ENCODE measurements at places on chromosomes 13 and 19. TPM values are rescaled to one million over a fixed set of nuclear protein-coding genes. Genes with fewer than 3 reads are reported as not detected.

DNA sequence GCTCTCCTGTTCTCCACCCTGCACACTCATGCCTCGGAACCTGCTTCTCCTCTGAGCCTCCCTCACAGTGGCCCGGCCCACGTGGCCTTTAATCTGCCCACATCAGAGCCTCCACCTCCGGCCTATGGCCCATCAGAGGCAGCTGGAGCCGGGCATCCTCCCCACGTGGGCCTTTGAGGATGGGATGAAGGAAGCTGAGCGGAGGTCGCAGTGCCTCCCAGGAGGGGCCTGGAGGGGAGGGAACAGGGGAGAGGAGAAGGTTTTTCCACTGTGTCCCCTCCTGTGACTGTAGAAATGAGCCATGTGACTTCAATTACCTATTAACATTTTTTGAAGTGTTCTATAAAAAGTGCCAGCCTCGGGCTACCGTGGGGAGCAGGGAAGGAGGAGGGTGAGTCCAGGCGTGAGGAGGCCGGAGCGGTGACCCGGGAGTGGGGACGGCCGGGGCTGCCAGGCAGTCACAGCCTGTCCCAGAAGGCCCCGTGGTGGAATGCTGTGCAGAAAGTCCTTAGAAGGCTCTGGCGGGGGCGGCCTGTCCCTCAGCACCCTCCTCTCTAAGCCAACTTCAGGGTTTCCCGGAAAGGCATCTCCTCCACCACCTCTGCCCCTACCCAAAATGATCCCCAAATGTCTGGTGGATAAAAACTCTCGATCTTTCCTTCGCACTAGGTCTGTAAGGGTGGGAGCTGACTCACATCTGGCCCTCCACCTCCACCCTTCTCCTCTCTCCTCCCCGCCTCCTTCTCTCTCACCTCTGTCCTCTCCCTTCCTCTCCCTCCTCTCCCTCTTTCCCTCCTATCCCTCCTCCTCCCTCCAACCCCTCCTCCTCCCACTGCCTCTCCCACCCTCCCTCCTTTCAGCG lies 24.8 kb upstream of the SLC1A5 start:
- DNase-seq: no peak
- H3K4me3 ChIP-seq: no peak overlapping the region
- H3K4me1 ChIP-seq: no peaks in the 10 kb centered on the region
- no peaks in the 10 kb centered on the region for H3K36me3 ChIP-seq

DNA sequence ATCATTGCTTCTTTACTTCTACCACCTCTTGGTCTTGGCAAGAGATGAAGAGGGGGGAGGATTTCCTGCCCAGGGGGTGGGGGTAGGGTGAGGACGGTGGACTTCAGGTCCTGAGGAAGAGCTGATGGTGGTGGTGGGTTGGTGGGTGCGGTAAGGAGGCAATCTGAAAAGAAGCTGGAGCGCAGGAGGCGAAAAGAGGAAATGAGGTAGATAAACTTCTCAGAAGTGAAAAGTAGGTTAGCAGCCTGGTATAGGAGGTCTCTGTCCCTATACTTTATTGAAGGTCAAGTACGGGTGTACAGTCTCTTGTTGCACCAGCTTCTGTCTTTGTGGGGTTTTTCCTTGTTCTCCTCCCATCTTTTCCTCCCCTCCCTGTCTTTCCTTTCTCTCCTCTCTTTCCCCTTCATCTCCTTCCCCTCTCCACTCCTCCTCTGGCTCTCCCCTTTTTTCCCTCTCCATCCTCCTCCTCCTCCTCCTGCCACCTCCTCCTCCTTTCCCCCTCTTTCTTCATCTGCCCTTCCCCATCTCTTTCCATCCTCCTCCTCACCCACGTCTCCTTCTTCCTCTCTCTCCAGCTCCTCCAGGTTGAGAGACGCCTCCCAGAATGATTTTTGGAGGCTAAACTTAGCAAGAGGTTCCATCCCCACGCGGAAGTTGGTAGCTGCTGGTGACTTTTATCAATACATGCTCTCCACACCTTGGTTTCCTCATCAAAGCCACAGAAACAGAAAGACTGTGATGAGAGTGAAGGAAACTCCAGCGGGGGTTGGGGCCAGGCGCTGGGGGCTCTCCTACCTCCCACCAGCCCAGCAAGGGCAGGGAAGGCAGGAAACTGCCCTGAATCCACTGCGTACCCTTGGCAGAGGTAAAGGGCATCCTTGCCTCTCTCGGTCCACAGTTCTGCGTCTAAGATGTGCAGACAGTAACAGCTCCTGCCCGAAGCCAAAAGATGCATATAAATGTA lies 15.3 kb downstream of the TNFSF14 start:
- H3K27ac ChIP-seq: no peak overlapping the region
- H3K36me3 ChIP-seq: no peaks in the 10 kb centered on the region
- H3K27me3 ChIP-seq: no peaks in the 10 kb centered on the region
- H3K4me3 ChIP-seq: no peak overlapping the region
- no peak for DNase-seq

DNA sequence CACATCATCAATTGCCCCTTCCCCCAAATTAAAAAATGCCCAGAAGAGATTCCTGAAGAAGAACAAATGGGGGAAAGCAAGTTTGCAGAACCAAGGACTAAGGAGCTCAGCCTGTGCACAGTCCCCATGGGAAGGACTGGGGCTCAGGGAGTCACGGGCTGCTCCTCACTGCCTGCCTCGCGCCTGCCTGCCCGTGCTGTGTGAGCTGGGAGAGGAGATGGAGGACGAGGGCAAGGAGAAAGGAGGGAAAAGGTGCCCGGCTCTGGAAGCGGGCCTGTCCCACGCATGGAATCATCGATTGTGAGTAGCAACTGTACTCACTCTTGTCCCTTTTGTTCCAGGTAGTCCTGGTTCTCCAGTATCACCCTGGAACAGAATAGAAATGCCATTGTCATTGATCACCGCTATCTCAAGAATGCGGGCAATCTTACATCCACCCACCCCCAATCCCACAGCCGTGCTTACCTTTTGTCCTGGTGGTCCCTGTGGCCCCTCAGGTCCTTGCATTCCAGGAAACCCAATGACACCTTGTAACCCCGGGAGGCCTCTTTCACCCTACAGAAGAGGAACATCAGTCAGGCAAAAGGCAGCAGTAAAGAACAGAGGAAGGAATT lies 93.4 kb downstream of the COL4A1 start:
- H3K4me3 ChIP-seq: no peak overlapping the region
- H3K4me1 ChIP-seq: no peaks in the 10 kb centered on the region
- H3K27me3 ChIP-seq: no peaks in the 10 kb centered on the region
- no peak for DNase-seq
- H3K36me3 ChIP-seq: no peaks in the 10 kb centered on the region

DNA sequence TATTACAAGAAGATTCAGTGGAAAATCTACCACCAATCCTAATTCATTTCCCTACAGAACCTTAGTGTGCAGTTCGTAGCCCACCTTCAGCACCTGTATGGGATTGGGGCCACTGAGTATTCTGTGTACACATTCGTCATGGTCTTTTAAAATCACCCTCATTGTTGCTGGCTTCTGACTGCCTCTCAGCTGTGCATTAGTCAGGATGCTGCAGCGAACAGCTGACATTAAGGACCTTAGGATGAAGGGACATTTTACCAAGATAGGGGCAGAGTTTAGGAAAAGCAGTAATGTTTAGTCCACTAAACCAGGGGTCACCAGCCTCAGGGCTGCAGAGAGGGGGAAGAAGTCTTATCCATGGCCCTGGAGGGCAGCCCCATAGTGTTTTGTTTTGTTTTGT lies 176.5 kb downstream of the COL4A1 start:
- no peak overlapping the region for H3K4me3 ChIP-seq
- DNase-seq: no peak

- no peak overlapping the region for H3K4me3 ChIP-seq
- no peaks in the 10 kb centered on the region for H3K27me3 ChIP-seq
- no peaks in the 10 kb centered on the region for H3K36me3 ChIP-seq
- H3K4me1 ChIP-seq: no peaks in the 10 kb centered on the region
- no peak for DNase-seq
- no peak overlapping the region for H3K27ac ChIP-seq
These were observed 524.1 kb downstream of the GPC6 start for GRCh38 chr13:93750676-93751075.

GRCh38 chr19:16628984-16629691 lies 1.1 kb upstream of the MED26 start:
- peak overlapping the region; percentile 90 for H3K27ac ChIP-seq
- peaks cover 16% of the 10 kb centered on the region for H3K4me1 ChIP-seq
- DNase-seq: peak; percentile 49
- H3K4me3 ChIP-seq: peak overlapping the region; percentile 93
- no peaks in the 10 kb centered on the region for H3K27me3 ChIP-seq
- H3K36me3 ChIP-seq: no peaks in the 10 kb centered on the region

DNA sequence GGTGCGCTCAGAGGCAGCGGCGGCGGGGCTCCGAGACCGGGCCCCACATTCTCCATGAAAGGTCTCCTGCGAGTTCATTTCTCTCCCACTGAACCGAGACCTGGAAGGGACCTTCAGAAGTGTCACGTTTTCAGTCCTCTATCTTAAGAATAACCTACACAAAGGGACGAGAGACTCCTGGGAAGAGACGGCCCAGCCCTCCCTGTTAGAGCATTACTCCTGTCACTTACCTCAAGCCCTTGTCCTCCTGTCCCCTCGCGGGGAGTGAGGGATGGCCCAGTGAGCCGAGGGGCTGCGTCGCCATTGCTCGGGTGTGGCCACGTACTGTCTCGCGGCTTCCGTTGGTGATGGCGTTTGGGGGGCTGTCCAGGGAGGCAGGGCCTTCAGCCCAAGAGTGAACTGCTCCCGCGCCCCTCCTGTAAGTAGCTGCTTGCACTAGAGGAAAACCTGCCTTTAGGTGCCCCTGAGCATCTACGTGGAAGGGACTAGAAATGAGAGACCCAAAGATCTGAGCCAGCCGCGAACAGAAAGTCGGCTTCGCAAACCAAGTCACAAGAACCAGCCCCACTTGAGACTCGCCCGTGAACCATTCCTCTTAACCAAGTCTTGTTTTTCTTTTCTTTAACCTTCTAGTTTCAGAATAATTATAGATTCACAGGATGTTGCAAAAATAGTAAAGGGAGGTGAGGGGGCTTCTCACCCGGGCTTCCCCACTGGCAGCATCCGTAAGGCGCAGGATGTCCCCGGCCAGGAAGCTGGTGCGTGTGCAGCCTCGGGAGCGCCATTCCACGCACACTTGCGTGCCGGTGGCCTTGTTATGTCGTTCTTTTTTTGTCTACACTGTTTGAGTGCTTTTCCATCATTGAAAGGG lies 21.1 kb upstream of the NDUFS7 start:
- no peak overlapping the region for H3K4me3 ChIP-seq
- H3K4me1 ChIP-seq: no peaks in the 10 kb centered on the region
- H3K36me3 ChIP-seq: peaks cover 3% of the 10 kb centered on the region
- H3K27ac ChIP-seq: no peak overlapping the region

The ADGRE3 gene
- total RNA-seq: not detected

The URAD gene
- total RNA-seq: not detected

The ZNF836 gene
- total RNA-seq: 7.8 TPM

The HSPB6 gene
- 14.1 TPM for total RNA-seq

Measured in pancreas (tissue), 10 donors.